Kidney (tissue), 22 donors: ENCODE measurements at places on chromosomes 12 and 14. TPM values are rescaled to one million over a fixed set of nuclear protein-coding genes. Genes with fewer than 3 reads are reported as not detected.

Gene NOVA1
- 10.2 TPM for polyA plus RNA-seq

Gene MIP
- polyA plus RNA-seq: not detected

Gene MYF5
- polyA plus RNA-seq: not detected

Gene GLI1
- 1.4 TPM for polyA plus RNA-seq

Gene PPP1R1A
- polyA plus RNA-seq: 217 TPM

Gene VPS37B
- polyA plus RNA-seq: 21.4 TPM

Gene ZFHX2
- 6.1 TPM for polyA plus RNA-seq

GRCh38 chr14:71521238-71522135 lies 410.7 kb upstream of the RGS6 start:
- DNase-seq: no peak

GRCh38 chr12:15801770-15802744 lies 12.9 kb upstream of the EPS8 start:
- DNase-seq: no peak

DNA sequence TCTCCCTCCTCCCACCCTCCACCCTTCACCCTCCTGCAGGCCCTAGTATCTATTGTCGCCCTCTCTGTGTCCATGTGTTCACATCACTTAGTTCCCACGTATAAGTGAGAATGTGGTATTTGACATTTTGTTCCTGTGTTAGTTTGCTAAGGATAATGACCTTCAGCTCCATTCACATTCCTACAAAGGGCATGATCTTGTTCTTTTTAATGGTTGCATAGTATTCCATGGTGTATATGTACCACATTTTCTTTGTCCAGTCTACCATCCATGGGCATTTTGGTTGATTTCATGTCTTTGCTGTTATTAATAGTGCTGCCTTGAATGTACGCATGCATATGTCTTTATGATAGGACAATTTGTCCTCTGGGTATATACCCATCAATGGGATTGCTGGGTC lies 29.6 kb downstream of the C12orf71 start:
- no peak for DNase-seq

DNA sequence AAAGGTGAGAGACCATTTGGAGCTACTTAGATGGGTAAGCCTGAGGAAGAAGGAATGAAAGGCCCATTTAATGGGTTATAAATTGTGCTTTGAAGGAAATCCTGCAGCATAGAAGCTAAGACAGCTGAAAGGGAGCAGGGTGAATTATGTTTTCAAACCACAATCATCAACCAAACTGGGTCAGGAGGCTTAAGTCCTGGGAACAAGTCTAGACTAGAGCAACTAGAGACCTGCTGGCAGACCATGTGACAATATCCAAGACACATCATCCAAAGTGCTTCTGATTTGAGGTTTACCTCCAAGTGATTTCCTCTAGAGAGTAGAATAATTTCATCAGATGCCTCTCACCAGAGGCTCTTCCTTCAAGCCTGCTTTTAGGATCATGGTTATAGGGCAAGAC lies 53.7 kb downstream of the MAP3K9 start:
- no peak for DNase-seq

DNA sequence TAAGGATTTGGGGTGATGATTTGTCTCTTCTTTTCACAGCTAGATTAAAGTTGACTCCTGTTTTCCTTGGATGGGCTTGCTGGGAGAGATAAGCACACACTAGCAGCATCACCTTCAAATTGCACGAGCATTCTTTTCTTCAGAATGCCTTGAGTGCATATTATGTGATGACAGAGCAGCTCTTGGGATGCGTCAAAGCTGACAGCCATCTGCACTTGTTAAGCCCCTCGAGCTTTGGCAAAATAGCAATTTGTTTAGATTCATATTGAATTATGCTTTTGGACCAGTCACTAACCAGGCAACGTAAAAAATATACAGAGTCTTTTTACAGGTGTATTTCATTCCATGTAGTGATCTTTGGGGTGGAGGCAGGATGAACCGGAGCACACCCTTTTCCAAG lies 407.0 kb downstream of the FUT8 start:
- no peak for DNase-seq

- DNase-seq: no peak
These were observed 46.9 kb upstream of the ANO6 start for GRCh38 chr12:45168976-45169375.

- peak; percentile 82 for DNase-seq
These were observed 34.2 kb upstream of the TCL1B start for GRCh38 chr14:95651821-95652583.
